ENCODE measurements at places on chromosomes 5 and 9. TPM values are rescaled to one million over a fixed set of nuclear protein-coding genes. Genes with fewer than 3 reads are reported as not detected.

Gene ADCY2
- total RNA-seq, result not detected

Gene C5orf15
- total RNA-seq, result 34.4 TPM

Gene GPX3
- 15.5 TPM for total RNA-seq

Gene OR1N2
- total RNA-seq, result not detected

Gene SPATA31C2
- not detected for total RNA-seq

Gene TAS2R1
- not detected for total RNA-seq

Gene GFRA3
- not detected for total RNA-seq

Gene FCN2
- total RNA-seq, result not detected

Gene SPINK7
- total RNA-seq, result not detected

Gene THBS4
- total RNA-seq, result not detected

Gene TXNDC8
- total RNA-seq, result not detected

Gene CAMK4
- 2.6 TPM for total RNA-seq

Gene SHISAL2B
- not detected for total RNA-seq

Gene ACO1
- 79.3 TPM for total RNA-seq

Gene ADAM19
- 20.5 TPM for total RNA-seq

Gene IL13
- not detected for total RNA-seq

Gene CREBRF
- total RNA-seq, result 12.5 TPM

Gene FAM81B
- total RNA-seq, result not detected

Gene FSTL4
- not detected for total RNA-seq

Gene PALM2AKAP2
- 0.22 TPM for total RNA-seq

Gene IFNA13
- not detected for total RNA-seq

Gene DMRTA1
- total RNA-seq, result 0.27 TPM

Gene PCDHGA8
- 1.6 TPM for total RNA-seq

Gene LCNL1
- total RNA-seq, result not detected

Gene DOCK8
- 0.80 TPM for total RNA-seq

Gene MAMDC2
- 20.5 TPM for total RNA-seq

Data from thoracic aorta endothelial cell (primary cell).